ENCODE measurements at places on chromosomes 4 and X.

- no peak for DNase-seq
Observed at GRCh38 chr4:71545168-71545567, 206.3 kb downstream of the SLC4A4 start.

- DNase-seq, result no peak
Observed at GRCh38 chr4:122826079-122826527, 528 bp upstream of the FGF2 start.

DNA sequence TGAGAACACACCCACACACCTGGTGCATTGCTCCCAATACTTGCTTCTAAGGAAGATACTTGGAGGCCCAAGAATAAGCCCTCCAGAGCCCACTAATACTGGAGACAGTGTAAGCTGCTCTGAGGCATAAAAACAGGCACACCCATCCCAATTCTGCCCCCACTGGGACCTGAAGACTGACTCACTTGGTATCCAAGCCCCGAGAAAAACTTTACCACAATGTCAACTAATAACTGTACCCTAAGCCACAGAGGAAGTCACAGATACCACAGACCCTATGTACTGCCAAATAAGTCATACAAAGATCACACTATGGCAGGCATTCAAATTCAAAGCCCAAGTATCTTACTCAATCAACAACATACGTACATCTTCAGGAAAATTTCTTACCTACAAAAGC lies 398.2 kb upstream of the SPANXN1 start:
- DNase-seq, result no peak

GRCh38 chrX:11567528-11568220 lies 98.0 kb downstream of the ARHGAP6 start:
- no peak for DNase-seq

DNA sequence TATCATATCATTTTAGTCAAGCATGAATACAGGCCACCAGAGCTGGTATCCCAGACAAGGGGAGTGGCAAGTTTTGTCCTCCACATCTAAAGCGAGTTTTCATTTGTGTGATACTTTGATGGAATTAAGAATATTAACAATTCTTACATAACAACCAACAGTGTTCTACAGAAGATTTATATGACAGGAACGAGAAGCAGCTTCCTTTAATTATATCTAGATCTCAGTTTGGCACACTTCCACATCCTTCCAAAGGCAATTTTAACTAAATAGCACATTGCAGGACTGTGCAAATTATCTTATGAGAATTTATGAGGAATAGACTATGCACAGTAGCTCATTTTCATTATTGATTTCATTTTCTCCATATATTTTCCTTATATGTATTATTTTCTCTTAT lies 121.2 kb upstream of the GUCY1A1 start:
- no peak for DNase-seq

DNA sequence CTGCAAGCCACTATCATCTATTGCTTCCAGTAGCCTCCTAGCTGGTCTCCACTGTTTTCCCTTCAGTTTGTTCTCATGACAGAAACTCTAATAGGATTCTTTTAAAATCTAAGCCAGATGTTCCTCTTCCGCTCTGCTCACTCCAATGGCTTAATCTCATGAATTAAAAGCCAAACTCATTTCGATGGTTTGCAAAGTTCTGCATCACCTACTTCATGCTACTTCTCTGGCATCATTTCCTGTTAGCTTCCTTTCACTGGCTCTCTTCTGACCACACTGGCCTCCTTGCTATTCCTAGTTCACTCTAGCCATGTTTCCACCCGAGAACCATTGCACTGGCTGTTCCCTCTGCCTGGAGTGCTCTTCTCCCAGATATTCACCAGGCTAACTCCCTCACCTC lies 102.0 kb upstream of the LSM6 start:
- DNase-seq, result no peak

- DNase-seq, result no peak
Observed at GRCh38 chr4:6268650-6269615, 717 bp upstream of the WFS1 start.

- no peak for DNase-seq
Observed at GRCh38 chr4:122710434-122711308, 21.8 kb upstream of the BBS12 start.

DNA sequence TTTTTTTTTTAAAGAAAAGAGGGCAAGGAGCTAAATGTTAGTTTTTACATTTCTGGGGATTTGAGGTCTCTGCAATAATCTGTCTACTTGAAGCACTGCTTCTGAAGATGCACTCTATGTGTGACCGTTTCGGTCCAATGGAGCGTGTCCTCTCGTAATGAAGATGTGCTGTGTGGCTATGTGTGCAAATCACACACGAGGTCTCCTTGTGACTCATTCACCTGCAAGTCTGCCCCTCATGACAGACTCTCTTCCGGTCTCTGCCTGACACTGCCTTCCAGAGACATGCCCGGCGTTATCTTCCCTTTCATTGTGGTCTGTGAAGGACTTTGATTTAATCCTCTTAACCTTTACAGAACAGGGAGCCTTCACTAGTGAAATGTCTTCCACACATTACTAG lies 84.3 kb downstream of the TRAM1L1 start:
- no peak for DNase-seq

DNA sequence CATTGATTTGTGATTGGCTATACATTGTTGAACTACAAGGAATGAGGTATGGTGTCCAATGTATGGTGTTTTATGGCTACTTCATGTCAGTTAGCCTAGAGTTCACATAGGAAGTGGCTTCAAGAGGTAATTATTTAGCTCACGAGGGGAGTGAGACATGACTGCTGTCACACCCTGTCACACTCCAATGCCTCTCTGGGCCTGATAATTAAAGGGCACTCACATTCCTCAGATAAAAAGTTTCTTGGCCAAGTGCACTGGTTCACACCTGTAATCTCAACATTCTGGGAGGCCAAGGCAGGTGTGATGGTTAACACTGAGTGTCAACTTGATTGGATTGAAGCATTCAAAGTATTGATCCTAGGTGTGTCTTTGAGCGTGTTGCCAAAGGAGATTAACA lies 65.0 kb upstream of the DDX60 start:
- DNase-seq, result no peak

- no peak for DNase-seq
Observed at GRCh38 chr4:25484243-25484721, 107.2 kb downstream of the ANAPC4 start.

DNA sequence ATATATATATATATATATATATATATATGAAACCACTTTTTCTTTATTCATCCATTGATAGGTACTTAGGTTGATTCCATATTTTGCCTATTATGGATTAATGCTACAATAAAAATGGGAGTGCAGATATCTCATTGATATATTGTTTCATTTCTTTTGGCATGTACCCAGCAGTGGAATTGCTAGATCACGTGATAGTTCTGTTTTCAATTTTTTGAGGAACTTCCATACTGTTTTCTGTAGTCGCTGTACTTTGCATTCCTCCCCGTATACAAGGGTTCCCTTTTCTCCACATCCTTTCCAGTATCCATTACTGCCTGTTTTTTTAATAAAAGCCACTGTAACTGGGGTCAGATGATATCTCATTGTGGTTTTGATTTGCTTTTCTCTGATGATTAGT lies 124.6 kb downstream of the GABRB1 start:
- DNase-seq, result no peak

- no peak for DNase-seq
Observed at GRCh38 chr4:134471569-134471968, 270.0 kb upstream of the PABPC4L start.

Measured in inflammatory macrophage (primary cell).